Aorta (tissue), 5 donors: ENCODE measurements at places on chromosomes 3 and 15. TPM values are rescaled to one million over a fixed set of nuclear protein-coding genes. Genes with fewer than 3 reads are reported as not detected.
A peak's percentile ranks its signal among the peaks of the same experiment; 100 is the strongest.

CDCP1 gene
- total RNA-seq, result 3.8 TPM

GMPS gene
- total RNA-seq, result 40.2 TPM

SPESP1 gene
- 1.3 TPM for total RNA-seq

PDHB gene
- 49.9 TPM for total RNA-seq

EFL1 gene
- 14.7 TPM for total RNA-seq

CLDN1 gene
- total RNA-seq, result 1.8 TPM

CCDC54 gene
- not detected for total RNA-seq

CDHR4 gene
- 1.1 TPM for total RNA-seq

ZNF501 gene
- 4.6 TPM for total RNA-seq

DNA sequence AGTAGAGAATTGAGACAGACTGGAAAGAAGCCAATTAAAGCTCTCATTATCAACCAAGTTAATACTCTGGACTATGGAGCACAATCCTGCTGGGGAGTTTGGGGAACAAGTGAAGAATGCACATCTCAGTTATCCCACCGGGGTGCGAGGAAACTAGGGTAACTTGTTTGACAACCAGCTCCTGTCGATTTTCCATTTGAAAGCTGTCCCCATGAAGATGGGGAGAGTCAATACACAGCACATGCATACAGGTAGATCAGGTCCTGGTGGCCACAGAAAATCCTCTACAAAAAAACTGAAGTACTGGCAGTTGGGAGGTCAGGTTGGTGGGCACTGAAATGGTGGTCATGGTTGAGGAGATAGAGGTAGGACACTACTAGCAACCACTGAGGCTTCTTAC lies 25.7 kb upstream of the GRAMD1C start:
- DNase-seq, result no peak

DNA sequence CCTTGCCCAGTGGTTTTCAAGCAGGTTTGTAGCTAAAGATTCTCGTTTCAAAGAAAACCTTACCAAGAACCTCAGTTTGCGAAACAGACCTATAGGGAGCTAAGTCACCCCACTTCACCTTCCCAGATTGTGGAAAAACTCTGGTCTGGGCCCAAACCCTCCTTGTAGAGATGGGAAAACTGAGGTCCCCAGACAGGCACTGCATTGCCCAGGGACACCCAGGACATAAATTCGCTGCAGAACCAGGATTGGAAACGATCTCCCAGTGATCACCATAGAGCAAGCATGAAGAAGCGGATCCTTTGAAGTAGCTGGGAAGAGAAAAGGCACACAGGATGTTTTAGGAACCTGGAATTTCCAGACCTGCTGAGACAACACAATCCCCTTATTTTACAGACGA lies 85.6 kb upstream of the PIAS1 start:
- DNase-seq, result no peak

DNA sequence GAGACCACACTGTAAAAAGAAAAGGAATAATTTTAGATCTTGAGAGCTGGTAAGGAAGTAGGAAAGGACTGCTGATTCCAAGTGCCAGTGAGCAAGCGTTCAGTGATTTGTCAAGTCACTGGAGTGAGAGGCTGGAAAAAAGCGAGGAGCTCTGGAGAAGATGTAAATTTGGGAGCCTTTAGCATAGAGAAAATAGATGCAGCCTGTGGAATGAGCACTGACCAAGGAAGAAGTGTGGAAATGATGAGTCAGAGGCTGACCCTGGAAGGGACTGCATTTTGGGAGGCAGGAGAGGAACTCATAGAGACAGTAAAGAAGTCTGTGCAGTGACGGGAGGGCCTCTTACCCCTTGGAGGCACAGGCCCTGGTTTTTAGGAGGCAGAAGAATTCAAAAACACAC lies 17.1 kb upstream of the ABTB1 start:
- DNase-seq, result peak; percentile 39

DNA sequence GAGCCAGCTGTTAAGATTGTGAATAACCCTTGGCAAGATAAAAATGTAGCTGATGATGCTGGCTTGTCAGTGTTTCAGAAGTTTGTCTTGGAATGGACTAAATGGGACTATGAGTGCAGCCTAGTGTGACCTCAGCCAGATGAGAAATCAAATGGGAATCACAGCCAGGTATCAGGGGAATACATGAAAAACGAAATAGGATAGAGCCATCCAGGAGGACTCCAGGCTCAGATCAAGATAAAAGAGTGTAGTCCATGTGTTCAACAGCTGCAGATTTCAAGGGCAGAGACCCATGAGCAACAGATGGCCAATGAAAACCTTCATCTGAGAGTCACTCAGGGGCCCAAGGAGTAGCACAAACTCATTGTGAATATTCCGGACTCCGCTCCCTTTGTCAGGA lies 1080.9 kb upstream of the CADM2 start:
- no peak for DNase-seq

DNA sequence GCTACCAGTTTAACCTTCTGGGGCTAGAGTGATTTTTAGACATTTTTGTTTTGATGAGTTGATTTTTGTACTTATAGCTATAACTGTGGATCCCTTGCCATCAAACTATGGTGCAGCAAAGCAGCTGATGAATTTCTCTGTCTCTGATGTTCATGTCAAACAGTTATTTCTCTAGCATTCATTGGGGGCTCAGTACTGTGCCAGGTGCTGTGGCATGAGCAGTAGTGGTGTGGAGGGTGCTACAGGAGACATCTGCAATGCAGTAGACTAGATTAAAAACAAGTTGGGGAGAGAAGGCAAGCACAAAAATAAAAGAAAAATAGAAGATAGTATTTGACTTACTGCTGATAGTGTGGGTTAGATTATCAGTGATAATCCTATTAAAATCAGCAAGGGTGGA lies 95.3 kb downstream of the AKAP13 start:
- DNase-seq, result no peak

DNA sequence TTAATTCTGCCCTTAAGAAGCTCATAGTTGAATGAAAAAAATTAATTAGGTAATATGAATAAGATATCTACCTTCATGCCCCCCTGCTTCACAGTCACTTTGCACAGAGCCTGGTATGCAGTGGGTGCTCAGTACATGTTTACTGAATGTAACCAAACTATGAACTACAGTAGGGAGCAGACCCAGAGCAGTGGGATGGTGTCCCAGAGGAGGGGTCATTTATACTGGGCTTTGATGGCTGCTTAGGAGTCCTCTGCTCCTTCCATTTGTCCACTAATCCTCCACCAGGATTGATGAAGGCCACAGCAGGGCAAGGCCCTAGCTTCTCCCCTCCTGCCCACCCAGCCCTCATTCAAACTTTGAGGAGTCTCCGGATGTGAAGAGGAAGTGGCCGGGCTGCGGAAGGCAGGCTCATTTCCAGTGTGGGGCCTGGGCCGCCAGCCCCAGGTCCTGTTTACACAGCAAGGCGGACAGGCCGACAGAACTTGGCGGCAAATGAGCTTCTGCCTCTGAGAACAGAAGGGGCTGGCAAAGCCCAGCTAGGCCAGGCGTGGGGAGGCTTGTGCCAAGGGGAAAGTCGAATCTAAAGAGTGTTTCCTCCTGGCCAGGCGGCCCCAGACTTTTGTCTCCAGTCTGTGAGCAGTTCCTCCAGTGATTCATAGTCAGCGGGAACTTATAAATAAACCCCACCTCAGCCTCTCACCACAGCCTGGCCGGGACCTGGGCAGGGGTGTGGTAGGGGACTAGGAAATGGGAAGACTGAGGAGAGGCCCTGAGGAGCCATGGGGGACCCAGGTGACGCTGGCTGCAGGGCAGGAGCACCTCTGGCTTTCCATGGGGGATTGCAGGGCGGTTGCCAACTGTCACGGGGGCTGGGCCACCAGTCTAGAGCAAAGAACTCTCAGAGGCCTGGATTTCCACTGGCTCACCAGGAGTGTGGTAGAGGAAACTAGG lies 51.6 kb upstream of the LCTL start:
- peak; percentile 92 for DNase-seq

DNA sequence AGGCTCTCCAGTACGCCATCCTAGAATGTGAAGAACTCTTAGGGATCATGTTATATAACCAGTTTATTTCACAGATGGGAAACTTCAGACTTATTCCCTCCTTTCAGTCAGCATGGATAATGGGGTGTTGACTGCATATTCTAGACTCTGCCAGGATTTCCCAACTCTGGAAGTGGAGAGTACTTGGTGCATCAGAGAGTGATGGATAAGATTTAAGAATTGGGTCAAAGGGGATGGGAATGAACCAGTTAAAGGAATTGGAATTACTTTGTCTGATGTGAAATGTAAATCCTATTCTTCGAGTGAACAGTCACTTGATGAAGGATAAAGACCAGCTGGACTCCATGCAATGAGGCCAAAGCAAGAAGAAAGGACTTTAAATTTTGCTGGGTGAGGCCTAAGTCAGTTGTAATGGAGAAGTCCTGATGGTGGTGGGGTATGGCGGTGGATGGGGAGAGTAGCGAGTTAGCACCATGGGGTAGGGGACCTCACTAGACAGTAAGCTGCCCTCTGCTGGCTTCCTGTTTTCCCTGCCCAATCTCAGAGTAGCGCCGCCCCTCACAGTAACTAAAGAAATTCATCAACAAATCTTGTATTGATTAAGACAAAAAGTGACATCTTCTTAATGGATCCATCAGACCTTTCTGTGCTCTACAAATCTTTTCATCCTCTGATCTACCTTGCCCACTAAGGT lies 7.3 kb upstream of the CACNA1D start:
- no peak for DNase-seq

GRCh38 chr3:153069598-153070510 lies 92.2 kb upstream of the RAP2B start:
- no peak for DNase-seq

DNA sequence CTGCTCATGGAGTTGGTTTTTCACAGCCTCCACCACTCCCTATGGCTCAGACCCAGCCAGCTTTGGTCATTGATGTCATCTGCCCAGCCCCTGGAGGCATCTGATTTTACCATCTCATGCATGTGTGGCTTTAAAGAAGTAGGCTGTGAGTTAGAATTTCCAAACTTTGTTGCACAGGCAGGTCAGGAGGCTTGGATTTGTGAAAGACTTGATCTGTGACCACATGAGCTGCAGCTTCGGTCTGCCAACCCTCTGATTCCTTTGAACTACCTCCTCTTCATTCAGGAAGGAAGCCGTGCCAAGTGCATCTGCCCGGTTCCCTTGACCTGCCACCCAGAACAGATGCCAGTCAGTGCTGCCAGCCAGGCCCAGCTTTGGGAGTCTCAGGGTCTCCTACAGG lies 9.2 kb downstream of the CTXND1 start:
- no peak for DNase-seq

DNA sequence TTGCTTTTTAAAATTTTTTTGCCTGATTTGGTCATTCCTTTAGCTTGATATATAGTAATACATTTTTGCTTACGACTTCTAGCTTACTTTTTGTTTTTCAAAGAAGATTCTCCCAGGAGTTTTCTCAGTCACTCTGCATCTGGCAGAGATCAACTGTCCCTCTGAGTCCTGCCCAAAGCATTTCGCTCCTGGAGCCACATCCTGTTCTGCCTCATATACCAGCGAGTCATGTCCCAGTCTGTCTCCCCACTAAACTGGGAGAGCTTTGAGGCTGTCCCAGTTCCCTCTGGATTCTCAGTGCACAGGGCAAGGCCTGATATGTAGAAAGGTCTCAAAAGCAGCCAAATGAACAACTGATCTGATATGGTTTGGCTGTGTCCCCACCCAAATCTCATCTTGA lies 326.3 kb downstream of the ARRDC4 start:
- no peak for DNase-seq

DNA sequence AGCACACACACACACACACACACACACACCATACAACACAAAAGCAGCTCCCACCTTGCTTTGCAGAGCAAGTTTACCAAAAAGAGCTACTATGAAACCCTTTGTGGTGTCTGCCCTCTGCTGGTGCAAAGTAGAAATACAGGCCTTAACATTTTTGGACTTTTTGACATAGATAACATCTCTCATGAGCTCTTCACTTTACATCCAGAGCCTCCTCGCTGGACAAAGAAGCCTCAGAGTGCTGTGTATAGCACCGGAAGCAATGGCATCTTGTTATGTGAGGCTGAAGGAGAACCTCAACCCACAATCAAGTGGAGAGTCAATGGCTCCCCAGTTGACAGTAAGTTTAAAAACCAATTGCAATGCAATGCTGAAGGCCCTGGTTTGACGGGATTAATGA lies 157.9 kb downstream of the CHL1 start:
- DNase-seq, result no peak

DNA sequence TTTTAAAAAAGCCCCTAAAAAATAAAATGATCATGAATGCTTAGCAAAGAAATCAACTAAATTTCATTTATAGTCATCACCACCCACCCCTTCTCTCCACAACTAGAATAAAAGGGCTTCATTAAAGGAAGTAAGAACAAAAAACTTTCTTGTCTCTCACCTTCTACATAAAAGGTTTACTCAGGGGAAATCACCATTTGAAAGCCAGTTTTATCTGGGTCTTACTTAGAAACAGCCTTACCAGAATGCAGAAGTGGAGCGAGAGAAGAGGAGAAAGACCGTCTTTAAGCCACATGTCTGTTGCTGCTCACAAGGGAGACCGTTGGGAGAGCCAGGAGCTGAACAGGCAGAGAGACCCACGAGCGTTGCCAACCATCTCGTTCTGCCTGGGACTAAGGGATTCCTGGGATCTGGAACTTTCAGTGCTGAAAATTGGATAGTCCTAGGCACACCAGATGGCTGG lies 350.1 kb upstream of the PROK2 start:
- no peak for DNase-seq

DNA sequence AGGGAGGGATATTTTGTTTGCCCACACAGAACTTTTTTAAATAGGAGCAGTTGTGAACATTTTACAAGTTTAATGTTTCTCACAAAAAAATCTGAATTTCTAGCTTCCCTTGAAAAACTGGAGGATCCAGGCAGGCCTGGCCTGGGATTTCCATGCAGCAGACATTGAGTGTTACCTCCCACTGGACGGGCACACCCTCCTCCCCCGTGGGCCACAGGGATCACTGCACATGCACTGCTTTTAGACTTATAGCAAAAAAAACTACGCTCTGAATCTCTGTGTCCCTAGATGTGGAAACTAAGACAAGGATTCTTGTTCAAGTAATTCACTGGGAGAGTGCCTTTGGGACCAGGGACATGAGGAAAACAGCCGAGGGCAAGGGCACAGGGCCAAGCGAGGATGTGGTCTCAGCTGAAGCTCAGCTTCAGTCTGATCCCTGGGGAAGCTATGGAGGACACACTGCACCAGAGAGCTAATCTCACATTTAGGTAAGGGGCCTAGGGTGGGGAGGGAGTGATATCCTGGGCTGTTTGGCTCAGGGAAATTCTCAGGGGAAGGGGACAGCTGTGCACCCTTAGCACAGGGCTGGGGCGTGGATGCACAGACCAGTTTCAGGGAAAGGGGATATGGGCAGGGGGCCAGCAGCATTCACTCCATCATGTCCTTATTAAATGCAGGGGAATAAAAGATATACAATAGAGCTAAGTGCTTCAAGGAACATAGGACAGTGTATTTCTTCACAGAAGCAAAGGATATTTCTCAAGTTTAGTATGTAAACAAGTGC lies 46.0 kb downstream of the FSIP1 start:
- no peak for DNase-seq

- DNase-seq, result no peak
Measured at GRCh38 chr3:184015381-184016019, 2.2 kb downstream of the ABCC5 start.

GRCh38 chr3:77720460-77720971 lies 680.6 kb downstream of the ROBO2 start:
- DNase-seq, result no peak
